ENCODE measurements at places on chromosomes 7 and 10. TPM values are rescaled to one million over a fixed set of nuclear protein-coding genes. Genes with fewer than 3 reads are reported as not detected.

- no peak for DNase-seq
These were observed 354.7 kb downstream of the PHTF2 start for GRCh38 chr7:78153285-78153684.

GRCh38 chr10:42928064-42928463, 145.5 kb downstream of the BMS1 start:
- no peak for DNase-seq

DNA sequence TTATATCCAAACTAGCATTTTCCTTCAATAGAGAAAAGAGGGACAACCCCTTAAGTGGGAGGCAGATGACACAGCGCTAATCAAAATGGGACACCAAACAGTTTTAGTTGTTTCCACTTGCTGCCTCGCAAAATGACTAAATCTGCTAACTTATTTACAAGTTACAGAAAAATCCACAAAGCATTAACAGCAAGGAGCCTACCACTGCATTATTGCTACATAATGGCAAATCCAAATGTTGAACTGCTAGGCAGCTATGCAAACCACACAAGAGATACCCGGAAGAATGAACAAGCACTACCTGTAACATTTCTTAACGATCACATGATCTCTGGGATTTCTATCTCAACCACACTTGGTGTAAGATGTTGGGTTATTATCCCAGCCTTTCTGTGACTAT, 96.7 kb downstream of the SFMBT2 start:
- peak; percentile 52 for DNase-seq

DNA sequence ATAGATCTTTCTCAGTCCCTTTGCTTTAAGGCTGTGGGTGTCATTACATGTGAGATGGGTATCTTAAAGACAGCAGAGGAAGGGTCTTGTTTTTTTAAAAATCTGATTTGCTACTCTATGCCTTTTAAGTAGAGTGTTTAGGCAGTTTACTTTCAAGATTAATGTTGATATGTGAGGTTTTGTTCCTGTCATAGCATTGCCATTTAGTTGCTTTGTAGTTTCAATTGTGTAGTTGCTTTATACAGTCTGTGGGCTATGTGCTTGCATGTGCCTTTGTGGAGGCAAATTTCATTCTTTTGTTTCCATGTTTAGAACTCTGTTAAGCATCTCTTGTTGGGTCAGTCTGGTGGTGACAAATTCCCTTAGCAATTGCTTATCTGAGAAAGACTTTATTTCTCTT, 54.6 kb downstream of the ZNF783 start:
- no peak for DNase-seq

NT5C3A gene
- total RNA-seq = 45.0 TPM

ZDHHC4 gene
- total RNA-seq = 30.1 TPM

OGDHL gene
- total RNA-seq = 0.73 TPM

LRRC18 gene
- total RNA-seq = not detected

DNA sequence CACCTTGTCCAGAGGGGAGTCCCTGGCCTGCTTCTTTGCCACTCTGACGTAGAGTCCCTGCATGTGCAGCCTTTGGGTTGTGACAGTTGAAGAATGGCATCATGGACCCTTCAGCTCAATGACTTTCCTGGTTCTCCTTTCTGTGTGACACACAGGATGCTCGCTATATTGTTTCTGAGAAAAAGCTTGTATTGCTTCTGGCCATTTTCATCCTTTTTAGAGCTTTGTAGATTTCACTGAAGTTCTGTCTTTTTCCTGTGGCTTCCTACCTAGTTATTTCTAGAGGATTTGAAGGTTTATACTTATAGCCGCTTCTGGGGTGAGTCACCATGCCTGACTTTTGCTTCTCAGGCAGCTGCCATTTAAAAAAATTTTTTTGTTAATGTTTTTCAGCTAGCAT, 27.0 kb downstream of the SND1 start:
- DNase-seq = no peak

All from activated CD4-positive, alpha-beta T cell treated with anti-CD3 and anti-CD28 coated beads for 36 hours (primary cell).